ENCODE measurements at places on chromosomes 2 and 18. TPM values are rescaled to one million over a fixed set of nuclear protein-coding genes. Genes with fewer than 3 reads are reported as not detected.

CHAC2 gene
- 6.5 TPM for total RNA-seq

FABP1 gene
- total RNA-seq = not detected

PLGLB2 gene
- total RNA-seq = 0.41 TPM

ZNF385B gene
- 7.7 TPM for total RNA-seq

ACKR3 gene
- 20.0 TPM for total RNA-seq

Data from frontal cortex (tissue), 4 donors.